ENCODE measurements at places on chromosomes 3 and 15.
A peak's percentile ranks its signal among the peaks of the same experiment; 100 is the strongest.

DNA sequence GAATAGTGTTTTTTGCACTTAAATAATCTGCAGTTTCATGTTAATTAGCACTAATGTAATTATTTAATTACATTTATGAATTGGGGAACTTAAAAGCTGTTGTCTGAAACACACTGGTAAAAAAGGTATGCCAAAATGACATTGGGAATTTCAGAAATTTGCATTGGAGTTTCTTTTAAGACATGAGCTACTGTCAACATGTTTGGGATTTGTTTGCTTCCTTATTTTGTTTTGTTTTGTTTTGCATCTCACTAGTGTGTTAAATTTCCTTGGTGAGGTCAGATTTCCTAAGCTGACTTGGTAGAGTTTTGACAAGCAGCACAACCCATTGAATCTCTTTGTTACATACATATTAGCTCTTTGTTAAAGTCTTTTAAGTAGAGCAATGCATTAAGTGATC lies 119.4 kb downstream of the IQCH start:
- no peak for DNase-seq

DNA sequence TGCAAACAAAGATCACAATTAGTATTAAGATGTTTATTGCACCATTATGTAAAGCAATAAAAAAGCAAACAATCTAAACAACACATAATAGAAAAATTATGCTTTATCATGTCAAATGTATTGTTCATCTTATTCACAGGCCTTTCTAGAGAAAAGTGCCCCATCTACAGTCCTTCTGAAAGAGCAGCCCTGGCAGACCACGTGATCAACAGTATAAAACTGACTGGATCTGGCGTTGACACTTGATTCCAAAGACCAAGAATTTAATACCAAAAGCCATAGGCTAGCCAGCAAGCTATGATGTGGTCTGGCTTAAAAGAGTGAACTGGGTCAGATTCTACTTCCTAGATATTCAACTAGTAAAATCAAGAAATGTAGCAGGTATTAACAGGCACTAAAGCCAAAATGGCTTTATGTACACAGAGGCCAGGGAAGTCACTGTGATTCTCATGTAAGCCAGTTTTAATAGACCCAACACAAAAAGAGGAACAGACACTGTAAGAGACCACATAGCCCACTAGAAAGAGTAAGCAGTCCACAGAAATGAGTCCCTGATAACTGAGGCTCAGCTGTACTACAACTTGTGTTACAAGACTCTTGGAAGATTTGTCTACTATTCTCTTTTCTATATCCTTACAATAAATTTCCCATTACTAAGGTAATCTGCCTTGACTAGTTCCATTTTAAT lies 32.5 kb downstream of the DMXL2 start:
- no peak for DNase-seq

DNA sequence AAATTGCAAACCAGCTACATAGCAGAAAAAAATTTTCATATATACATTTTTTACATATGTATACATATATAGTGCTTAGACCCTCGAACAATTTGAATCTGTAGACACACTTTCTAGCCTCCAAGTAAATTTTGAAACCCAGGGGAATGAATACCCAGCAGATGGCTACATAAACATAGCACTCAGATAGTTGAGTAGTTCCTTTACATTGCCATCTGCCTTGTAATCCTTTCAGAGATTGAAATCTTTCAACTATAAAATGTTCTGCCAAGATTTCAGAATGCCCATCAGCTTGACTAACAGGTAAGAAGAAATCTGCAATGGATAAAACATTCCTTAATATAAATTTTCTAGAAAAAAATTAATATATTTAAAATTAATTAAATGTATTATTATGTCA lies 1333.5 kb upstream of the CADM2 start:
- DNase-seq = no peak

GRCh38 chr3:126312341-126312740 lies 44.9 kb downstream of the KLF15 start:
- DNase-seq = no peak

GRCh38 chr3:189334064-189334920 lies 162.5 kb downstream of the TPRG1 start:
- no peak for DNase-seq

- DNase-seq = no peak
These were observed 150.4 kb upstream of the THRB start for GRCh38 chr3:24645047-24645446.

DNA sequence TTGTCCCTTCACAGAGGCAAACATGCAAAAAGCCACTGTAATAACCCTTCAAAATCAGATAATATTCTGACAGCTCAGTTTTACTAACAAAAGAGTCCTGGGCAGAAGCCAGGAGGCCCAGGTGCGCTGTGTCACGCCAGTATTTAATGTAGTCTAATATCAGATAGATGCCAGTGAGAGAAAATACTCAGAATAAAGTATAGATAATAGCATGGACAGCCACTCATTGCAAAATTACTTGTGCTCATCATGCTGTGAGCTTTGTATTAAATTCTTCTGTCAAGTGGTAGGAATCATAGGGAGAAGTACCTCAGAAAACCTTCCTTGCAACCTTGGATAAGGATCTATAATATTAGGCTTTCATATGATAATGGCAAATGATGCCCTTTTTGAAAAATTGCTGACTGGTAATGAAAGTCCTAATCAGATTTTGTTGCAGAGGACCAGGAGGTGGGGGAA lies 1154.3 kb downstream of the ROBO1 start:
- DNase-seq = no peak

- DNase-seq = no peak
These were observed 139.0 kb downstream of the P3H2 start for GRCh38 chr3:189981668-189982067.

DNA sequence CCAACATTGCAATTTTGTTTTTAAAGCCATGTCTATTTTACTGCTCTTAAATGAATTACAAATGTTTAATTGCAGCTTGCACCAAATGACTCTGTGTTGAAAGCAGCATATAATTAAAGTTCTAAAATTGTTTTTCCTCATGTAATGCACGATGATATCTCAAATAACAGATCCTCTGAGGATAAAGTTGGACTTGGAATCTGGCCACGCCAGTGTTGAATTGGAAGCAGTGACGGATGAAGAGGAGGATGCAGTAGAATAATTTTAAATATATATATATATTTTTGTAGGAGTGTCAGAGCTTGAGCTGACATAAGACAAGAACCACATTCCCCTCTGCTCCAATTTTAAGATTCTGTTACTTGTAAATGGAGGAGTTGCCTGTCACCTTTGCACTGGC lies 406.6 kb upstream of the DPPA4 start:
- no peak for DNase-seq

DNA sequence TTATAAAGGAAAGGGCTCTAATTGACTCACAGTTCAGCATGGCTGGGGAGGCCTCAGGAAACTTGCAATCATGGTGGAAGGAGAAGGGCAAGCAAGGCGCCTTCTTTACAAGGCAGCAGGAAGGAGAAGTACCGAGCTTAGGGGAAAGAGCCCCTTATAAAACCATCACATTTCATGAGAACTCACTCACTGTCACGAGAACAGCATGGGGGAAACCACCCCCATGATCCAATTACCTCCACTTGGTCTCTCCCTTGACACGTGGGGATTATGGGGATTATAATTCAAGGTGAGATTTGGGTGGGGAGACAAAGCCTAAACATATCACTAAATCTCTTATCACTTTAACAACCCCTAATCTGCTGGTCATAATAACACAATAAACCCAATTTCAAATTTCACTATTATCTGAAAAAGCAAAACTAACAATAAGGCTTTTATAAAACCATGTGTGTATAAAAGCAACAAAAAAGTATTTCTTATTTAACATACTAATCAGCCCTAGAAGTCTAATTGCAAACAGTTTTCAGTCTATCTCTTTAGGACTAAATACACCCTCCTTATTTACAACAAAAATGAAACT lies 43.2 kb downstream of the SCAPER start:
- no peak for DNase-seq

DNA sequence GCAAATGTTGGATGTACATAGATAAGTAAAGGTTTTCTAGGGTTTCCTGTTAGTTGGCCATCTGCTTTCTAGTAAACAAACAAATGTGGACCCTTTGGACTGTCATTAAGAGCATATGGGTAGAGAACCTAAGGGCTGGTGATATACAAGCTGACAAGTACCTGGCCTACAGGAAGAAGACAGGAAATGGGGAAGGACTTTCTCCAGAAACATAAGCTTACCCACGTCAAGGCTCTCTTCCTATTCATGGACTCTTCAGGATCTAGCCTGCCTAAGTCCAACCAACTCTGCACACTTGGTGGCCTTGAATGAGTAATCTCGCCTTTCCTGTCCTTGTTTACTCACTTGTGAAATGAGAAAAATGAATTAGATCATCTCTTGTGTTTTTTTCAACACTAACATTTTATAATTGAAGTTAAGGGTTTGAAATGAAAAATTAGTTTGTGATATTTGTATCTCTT lies 22.2 kb upstream of the GOLIM4 start:
- no peak for DNase-seq

GRCh38 chr15:62165104-62165792 lies at the start of gene C2CD4B:
TSS of gene C2CD4B (minus strand) at chr15:62165285. CDS start at chr15:62164984, 301 bp downstream.
- no peak for DNase-seq

DNA sequence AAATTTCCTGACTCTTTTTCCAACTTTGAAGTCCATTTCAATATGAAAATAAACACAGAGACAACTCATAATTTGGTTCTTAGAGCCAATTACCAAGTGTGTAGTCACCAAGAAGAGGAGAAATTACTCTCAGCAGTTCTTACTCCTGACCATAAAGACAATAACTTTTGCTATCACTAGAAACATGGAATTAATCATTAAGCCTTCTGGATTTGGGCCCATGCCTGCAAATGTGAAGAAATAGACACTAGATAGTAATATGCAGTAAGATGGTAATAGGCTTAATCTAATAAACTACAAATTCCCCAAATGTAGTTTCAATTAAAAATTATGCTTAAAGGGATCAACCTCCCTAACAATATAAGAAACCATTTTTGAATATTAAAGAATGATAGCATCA lies 185.1 kb upstream of the AGTR1 start:
- DNase-seq = no peak

DNA sequence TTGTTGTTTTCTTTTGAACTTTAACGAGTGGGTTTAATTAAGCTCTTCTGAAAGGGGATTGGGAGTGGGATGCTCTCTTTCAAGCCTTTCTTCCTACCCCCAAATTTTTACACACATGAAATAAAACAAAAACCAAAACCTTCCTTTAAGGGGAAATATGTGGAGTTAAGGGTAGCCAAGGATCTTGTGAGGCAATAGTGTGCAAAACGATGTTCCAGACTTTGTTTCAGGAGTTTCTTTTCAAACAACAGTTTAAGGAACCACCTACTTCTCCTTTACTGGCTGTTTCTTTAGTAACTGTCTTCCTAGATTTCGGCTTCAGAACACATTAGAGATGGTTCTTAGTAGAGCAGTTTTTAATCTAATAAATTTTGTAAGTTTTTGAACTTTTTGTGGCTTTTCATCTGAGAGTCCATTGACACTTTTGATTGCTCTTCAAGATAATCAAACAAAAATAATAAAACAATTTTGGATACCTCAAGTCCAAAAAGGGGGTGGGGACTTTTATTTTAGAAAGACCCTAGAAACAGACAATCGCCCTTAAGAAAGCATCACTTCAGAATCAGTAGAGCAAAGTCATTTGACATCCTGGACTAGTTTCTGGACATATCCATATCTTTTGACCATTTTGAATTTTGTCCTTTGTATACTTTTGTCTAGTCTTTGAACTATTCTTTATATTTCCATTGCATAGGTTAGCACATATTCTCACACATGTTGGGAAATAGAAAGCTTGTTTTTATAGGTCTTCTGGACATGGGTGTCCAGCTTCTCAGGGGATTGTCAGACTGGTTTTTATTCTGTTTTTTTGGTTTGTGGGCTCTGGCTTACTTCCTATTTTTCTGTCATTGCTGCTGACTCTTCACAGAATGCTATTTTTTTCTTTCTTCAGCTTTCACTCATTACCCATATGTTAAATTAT lies 6.0 kb downstream of the DIPK2A start:
- DNase-seq = no peak

DNA sequence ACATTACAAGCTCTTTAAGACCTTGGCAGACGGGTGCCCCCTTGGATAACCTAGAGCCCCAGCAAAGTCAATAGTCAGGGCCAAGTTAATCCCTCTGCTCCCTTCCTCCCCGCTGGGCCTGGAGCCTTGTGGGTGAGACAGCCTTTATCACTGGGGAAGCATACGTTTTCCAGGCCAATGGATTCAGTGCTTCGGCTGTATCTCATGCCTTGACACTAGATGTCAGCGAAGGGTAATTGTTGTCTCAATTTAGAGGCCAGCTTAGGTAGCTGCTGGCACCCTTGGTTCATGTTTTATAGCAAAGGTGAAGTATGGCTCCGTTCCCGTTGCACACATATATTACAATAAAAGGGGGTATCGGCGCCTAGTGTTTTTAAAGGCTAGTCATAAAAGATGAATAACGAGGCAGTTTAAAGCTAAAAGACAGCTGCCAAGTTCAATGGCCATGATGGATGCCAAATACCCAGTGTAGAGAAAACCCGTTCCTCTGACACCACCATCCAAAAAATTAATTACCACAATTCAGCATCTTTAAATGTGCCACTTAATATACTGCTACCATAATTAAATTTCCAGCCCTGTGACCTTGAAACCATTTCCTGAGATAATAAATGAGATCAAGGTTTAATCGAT lies 52.3 kb upstream of the BNIP2 start:
- DNase-seq = peak; percentile 30

GRCh38 chr3:37862219-37862902 lies 681 bp downstream of the CTDSPL start:
- DNase-seq = no peak

DNA sequence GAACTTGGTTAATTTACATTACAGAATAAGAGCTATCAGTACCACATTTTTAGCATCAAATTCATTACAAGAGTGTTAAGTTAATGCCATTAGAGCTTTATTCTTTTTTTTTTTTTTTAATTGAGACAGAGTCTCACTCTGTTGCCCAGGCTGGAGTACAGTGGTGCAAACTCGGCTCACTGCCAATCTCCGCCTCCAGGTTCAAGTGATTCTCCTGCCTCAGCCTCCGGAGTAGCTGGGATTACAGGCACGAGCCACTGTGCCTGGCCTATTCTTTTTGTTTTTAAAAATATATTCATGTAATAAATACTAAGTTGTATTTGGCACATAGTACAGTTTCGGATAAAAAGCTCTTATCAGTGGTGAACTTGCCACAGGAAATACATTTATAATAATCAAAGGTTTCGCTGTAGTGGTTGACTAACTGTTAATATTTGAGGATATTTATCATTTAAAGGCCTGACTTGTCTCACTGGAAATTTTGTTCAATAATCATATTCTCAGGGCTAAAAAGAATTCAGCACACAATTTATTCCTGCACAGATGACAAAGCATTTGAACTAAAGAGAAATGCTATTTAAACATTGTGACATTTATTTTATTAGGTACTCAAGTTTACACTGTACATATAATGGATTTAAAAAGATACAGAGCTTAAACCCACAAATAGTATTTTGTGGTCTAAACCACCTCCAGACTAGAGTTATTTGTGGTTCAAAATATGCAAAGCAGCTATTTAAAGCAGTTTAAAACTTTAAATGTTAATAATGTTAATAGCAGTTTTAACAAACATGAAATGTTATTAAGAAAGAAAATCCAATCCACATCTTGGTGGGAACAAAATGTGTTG lies 6.1 kb upstream of the LEKR1 start:
- no peak for DNase-seq

- DNase-seq = no peak
These were observed 829 bp downstream of the DCP1A start for GRCh38 chr3:53346514-53346913.

GRCh38 chr15:58985443-58985842 lies 2.0 kb upstream of the RNF111 start:
- no peak for DNase-seq

- no peak for DNase-seq
These were observed 32.1 kb upstream of the ST3GAL6 start for GRCh38 chr3:98730886-98731537.

All from NCI-H1436 (cell line).